Daoy (cell line): ENCODE measurements at places on chromosomes 2 and 18. TPM values are rescaled to one million over a fixed set of nuclear protein-coding genes. Genes with fewer than 3 reads are reported as not detected.
A peak's percentile ranks its signal among the peaks of the same experiment; 100 is the strongest.

GRCh38 chr2:56960581-56960980, 776.8 kb downstream of the CCDC85A start:
- no peak for DNase-seq

- DNase-seq = no peak
Observed at GRCh38 chr18:13184396-13184795, 34.2 kb upstream of the LDLRAD4 start.

DNA sequence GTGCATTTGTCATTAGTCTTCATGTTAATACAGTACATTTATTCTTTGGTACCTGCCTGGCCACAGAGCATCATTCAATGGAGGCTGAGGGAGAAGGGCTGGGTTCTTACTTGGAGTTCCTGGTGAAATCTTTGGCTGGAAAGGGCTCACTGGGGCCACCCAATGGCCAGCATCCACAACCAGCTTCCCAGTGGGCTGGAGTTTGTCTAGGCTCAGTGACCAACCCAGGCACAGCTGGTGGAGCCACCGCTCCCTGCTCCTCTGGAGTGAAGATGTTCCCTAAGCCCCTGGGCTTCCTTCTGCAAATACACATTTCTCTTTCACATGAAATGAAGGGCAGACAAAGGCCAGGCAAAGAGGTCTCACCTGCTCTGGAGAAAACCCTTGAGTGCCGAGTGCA, 34.4 kb downstream of the EHD3 start:
- no peak for DNase-seq

DNA sequence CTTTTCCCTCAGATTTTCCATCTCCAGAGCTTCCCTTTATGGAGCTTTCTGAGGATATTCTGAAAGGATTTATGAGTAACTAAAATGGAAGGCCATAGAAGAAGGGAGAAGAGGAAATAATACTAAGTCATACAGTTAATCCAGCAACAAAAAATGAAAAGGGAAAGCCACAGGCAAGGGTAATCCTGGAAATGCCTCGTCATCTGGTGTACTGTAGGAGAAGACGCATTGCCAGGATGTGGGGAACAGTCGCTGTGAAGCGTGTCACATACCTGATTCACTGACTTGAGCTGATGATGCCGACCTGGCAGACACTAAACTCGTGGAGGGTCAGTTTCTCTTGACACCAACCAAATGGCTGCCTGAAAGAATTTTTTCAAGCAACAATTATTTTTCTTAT, 34.7 kb upstream of the ALPP start:
- DNase-seq = peak; percentile 30

The SF3B6 gene
- 314 and 397 TPM in 2 replicates for total RNA-seq

GRCh38 chr18:3982541-3982940, 472.6 kb downstream of the DLGAP1 start:
- DNase-seq = no peak

The UGT1A9 gene
- total RNA-seq = 0.24 and 1.0 TPM in 2 replicates

GRCh38 chr2:57906152-57906732, 140.4 kb upstream of the VRK2 start:
- peak; percentile 43 for DNase-seq

- no peak for DNase-seq
Observed at GRCh38 chr2:127887776-127888130, 2.0 kb upstream of the AMMECR1L start.

DNA sequence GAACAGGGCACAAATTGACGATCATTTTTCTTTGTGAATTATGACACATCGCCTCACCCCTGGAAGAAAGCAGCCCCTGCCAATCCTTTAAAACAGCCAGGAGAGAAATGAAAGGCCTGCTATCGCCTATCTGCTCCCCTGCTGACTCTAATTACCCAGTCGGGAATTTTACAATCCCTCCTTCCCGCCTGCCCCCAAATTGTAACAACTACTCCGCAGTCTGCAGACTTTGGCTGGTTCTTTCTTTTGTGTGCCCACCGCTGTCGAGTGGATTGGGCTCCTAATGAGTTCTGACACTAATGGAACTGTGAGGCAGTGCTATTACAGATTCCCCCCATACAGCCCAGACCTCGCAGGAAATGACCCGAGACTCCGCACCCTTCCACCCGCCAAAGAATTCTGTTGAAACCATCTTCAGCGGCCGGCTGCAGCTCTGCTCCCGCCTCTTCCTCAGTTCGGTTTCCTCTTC, 281.2 kb upstream of the PARD3B start:
- DNase-seq = no peak

GRCh38 chr2:120013597-120014223, 833 bp downstream of the EPB41L5 start:
- no peak for DNase-seq

The OTX1 gene
- total RNA-seq = 0.17 TPM in 1 of 2 replicates, not detected in the other
